ENCODE measurements at places on chromosomes 16 and 17.
A peak's percentile ranks its signal among the peaks of the same experiment; 100 is the strongest.

DNA sequence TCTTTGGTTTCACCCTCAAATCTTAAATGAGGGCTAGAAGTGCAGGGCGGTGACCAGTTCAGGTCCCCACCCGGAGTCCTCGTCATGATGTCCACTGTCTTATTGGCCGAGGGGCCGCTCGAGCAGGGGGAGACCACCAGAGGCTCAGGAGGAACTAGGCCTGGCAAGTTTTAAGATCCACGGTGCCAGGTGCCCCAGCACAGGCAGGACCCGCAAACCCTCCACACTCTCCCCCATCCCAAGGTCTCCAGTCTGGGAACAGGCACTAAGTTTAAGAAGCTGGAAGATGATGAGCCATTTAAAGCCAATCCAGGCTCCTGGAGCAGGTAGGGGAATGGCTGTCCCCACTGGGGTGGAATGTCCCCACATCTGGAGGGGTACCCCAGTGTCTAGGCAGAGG is 4.1 kb downstream of the DLX3 start:
- no peak for DNase-seq

- peak; percentile 50 for DNase-seq
These were observed 7.8 kb upstream of the KRT19 start for GRCh38 chr17:41535764-41536481.

DNA sequence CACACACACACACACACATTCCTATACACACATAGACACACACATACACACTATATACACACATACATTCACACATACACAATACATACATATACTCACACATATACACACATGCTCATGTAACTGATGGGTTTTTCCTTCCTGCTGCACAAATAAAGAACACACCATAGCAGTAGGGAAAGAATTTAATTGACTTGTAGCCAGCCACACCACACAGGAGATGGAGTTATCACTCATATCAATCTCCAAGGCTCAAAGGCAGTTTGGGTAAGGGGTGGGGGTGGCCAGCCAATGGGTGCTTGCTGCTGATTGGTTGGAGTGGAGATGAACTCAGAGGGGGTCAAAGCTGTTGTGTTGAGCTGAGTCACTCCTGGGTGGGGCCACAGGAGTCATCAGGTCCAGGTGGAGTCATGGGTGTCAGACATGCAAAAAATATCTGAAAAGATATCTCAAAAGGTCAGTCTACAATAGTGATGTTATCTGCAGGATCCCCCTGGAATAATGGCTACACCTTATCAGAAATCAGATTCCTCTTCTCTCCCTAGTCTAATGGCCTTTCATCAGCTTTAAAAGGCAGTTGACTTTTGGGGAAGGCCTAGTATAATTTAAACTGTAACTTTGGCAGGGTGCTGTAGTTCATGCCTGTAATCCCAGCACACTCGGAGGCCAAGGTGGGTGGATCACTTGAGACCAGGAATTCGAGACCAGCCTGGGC is 46.1 kb downstream of the WSB1 start:
- peak; percentile 84 for DNase-seq

DNA sequence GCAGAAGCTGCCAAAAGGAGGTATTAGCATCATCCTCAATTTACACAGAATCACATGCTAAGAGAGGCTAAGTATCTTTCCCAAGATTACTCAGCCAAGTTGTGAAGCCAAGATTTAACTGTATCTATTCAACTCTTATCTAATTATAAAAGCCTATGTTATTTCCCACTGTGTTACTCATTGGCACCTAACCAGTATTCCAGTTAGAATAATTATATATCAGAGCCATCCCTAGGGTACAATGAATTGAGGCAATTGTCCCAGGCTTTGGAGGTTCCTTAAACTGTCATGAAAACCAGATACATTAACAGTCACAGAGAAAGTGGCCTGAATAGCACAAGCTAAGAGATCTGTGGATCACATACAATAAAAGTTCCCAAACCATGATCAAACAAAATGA is 10.9 kb upstream of the AMFR start:
- no peak for DNase-seq
